ENCODE measurements at places on chromosomes 11 and 22.

DNA sequence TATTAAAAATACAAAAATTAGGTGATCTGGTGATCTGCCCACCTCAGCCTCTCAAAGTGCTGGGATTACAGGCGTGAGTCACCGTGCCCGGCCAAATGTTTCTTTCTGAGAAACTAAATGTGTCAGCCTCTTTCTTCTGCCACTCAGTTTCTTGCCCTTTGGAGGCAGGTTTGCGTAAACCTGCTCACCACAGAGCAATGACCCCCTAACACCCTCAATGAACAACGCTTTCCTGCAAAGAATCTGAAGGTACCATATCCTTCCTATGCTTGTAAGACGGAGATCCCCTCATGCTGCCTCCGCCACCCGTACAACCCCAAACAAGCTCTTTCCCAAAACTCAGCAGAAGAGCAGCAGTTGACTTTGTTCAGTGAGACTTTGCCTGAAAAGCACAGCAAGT lies 38.7 kb upstream of the TTLL12 start:
- no peak for DNase-seq

DNA sequence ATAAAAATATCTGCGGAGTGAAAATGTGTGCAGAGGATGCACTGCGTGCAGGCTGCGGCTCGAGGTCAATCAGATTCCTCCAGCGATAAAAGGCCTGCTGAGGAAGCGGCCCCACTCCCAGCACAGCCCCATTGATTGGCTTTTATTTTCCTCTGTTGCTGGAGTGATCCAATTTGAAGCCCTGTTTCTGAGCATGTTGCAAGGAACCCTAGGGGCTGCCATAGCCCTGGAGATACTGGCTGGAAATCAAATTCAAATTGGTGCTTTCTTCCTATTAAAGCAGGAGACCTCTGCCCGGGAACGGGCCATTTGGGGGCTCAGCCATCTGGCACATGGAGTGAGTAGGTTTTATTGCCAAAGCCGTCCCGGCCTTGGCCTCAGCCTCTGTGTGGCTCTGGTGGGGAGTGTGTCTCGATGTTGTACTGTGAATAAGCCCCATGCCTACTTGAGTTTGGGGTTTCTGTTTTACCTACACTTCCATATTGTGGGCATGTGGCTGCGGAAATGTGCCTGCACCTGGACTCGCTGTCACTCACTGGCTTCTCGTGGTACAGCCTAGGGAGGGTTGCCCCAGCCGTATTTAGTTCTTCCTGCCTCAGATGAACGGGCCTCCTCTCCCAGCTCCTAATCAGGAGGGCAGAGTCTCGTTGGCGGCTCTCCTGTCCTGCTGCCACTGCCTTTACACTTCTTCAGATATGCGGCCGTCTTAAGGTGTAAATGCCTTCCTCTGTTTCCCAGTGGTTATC lies 25.6 kb downstream of the PARVB start:
- DNase-seq = no peak

GRCh38 chr11:73510877-73511276 lies 87.0 kb downstream of the FAM168A start:
- no peak for DNase-seq

GRCh38 chr11:60905047-60905446 lies 1.3 kb downstream of the PRPF19 start:
- no peak for DNase-seq

DNA sequence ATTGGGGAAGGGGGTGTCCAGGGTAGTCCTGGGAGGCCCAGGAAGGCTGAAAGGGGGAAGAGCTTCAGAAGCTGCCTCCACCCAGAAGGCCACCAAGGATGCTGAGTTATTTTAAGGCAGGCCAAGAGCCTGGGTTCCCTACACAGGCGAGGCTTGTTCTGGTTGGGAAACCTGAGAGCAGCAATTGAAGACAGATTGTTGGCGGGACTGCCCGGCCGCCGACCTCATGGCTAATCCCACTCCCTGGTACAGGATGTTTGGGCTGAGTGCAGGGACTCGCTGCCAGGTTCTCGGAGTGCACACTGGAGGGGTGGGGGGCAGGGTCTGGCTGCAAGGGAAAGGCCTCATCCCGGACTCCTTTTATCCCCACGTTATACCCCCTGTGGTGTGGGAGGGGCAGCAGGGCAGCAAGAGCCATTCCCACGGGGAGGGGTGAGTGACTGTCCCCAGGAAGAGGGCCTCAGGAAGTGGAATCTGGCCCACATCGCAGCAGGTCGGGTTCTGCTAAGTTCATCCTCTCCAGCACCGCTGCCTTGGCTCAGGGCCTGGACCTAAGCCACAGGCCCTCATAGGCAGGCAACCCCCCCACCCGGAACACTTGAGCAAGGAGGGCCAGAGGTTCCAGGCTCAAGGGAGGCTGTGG lies 43.6 kb upstream of the PRR5 start:
- no peak for DNase-seq

GRCh38 chr11:105734426-105734825 lies 124.6 kb downstream of the GRIA4 start:
- DNase-seq = no peak

GRCh38 chr11:18878211-18878610 lies 61.0 kb downstream of the MRGPRX1 start:
- DNase-seq = no peak

GRCh38 chr22:19876314-19876940 lies 21.8 kb upstream of the GNB1L start:
- no peak for DNase-seq

DNA sequence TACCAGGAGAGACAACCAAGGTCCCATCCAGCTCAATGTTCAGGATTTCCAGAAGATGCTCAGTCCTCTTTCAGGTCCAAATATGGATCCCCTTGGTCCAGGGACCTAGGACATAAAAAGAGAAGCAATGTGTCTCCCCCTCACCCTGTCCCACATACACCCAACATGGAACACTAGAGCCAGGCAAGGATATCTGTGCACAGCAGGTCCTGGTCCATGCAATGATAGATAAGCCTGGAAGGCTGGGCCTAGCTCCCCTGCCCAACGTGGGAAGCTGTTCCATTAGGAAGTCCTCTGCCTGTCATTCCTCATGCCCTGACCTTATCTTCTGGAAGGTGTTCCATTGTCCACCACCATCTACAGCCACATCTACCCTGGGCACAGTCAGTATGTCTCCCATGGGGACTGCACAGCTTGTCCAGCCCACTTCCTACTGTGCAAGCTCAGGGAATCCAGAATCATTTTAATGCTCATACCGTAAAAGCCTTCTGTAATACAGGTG lies 1434.8 kb downstream of the TBC1D22A start:
- DNase-seq = no peak

DNA sequence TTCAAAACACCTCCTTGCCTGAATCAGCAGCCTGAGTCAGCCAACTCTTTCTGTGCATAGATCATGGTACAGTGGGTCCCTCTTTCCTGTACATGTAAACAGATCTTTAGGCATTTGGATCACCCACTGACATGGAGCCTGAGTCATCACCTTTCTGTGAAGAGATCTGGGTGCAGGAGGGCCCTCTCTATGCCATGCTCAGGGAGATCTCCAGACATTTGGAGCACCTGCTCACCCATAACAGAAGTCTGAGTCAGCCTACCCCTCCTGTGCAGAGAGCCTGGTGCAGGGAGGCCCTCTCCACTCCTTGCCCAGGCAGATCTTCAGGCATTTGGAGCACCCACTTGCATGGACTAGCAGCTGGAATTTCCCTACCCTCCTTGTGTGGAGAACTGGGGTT lies 56.2 kb upstream of the GLYAT start:
- no peak for DNase-seq

DNA sequence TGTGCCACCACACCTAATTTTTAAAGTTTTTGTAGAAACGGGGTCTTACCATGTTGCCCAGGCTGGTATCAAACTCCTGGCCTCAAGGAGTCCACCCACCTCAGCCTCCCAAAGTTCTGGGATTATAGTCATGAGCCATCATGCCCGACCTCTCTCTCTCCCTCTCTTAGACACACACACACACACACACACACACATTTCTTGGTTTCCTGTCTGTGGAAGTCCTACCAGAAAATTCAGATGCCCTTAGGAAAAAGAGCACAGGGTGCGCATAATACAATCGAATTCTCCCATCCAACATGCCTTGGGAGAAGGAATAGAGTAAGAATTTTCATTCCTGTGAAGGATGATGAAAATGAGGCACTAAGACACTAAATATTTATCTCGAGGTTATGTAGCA lies 10.4 kb downstream of the MICAL3 start:
- no peak for DNase-seq

- no peak for DNase-seq
Observed at GRCh38 chr22:21889251-21889990, 22.0 kb upstream of the MAPK1 start.

DNA sequence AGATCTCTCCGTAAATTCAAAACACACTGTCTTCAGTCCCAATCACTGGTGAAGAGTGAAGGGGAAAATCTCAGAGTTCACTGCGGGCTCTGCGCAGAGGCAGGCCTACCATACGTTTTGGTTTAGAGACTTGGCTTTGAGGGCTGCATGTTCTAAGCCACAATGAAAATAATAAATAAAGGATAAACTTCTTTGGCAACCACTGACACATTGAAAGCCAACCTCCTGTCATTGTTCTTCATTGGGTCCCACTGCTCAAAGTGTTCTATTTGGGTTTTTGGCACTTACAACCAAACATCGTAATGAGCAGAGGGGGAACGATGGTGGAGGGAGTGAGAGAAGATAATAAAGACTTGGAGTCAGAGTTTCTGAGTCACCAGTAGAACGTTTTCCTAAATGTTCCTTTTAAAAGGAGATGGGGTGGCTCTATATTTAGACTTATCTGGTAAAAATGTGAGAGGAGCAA lies 472.9 kb downstream of the SOX6 start:
- peak; percentile 55 for DNase-seq

- DNase-seq = no peak
Observed at GRCh38 chr11:128965485-128965884, 22.8 kb upstream of the TP53AIP1 start.

DNA sequence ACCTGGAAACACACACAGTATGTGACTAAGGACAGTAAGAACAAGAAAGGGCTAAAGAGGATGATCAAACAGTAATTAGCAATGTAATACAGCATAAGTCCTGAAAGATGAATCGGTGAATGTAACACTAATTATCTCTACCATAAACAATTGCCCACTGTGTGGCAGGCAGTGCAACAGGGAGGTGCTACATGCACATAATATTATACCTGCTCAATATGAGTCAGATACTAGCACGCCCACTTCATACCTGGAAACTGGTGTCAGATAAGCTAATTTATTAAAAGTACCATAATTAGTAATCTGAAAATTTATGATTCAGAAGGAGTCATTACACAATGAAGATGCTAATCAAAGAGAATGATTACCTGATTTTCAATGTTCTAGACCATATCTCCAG lies 14.9 kb downstream of the CASP12 start:
- DNase-seq = no peak

- no peak for DNase-seq
Observed at GRCh38 chr11:43573233-43573632, 107.3 kb upstream of the HSD17B12 start.

GRCh38 chr11:130118165-130118564 lies 41.4 kb upstream of the ST14 start:
- no peak for DNase-seq

- no peak for DNase-seq
Observed at GRCh38 chr11:104531075-104531474, 367.1 kb upstream of the PDGFD start.

GRCh38 chr22:19019029-19019678 lies 83.1 kb upstream of the PRODH start:
- DNase-seq = no peak

DNA sequence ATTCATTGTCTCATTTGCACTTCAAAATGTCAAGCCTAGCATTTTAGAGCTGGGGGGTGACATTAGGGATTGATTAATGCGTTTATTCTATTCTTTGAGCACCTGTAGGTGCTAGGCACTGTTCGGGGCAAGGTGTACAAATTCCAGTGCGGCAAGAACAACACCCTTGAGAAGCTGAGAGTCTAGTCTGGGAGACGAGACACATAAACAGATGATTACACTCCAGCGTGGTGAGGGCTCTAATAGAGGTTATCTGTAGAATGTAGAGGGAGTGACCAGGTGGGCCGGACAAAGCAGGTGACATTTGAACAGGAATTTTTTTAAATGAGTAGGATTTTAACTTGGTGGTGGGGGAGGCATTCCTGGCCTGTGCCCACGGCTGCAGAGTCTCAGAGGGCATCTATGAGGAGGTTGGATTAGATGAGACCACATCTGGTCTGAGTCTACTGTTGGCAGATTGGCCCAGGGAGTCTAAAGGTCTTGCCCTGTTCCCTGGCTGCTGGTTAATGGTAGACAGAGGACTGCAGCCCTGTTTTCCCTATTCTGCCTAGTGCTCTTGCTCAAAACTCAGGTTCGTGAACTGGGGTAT lies 970 bp downstream of the CAT start:
- DNase-seq = no peak

GRCh38 chr22:40818192-40818746 lies 877 bp downstream of the SLC25A17 start:
- DNase-seq = no peak

DNA sequence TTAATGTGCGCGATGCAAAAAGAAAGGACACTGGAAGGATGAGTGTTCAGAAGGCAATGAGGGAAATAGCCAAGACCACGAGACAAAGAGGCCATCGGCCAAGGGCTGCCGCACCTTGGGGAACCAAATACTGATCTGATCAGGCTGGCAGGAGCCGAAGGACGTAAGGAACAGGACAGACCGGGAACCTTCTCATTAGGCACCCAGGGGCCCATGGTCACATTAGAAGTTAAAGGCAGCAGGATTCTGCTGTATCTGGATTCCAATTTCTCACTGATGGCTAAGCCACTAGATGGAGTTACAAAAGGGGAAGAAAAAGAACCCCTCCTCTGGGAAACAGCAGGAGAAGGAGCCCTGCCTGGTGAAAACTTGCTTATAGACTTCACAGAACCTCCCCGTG lies 28.8 kb upstream of the CPT1A start:
- DNase-seq = peak; percentile 15

DNA sequence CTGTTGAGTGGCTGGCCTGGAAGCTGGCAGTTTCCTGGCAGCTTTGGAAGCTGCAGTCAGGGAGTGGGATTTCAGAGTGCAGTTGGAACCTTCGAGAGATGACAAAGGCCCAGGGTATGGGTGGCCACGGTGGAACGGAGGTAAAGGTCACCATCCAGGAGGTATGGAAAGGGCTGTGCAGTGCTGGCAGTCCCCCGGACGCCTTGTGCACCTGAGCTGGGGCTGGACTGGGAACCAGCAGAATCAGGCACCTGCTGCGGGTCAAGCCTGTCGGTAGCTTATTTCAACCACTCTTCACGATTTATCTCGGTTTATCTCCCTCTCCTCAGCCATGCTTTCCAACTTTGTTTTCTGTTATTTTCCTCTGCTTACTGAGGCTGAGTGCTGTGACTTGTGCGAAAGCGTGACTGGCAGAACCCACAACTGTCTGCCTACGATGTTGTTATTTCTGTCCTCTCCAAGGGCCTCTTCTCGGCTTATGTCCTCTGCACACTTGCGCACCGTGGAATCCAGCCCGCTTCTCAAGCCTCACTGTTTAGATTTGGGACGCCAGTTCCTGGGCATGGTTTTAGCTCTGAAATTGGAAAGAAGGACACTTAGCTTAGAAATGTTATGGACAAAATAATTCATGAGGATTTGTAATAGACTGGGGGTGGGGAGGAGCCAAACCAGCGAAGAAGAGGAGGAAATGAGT lies 24.0 kb upstream of the ATXN10 start:
- no peak for DNase-seq

GRCh38 chr11:8839957-8840945 lies 70.7 kb upstream of the AKIP1 start:
- peak; percentile 33 for DNase-seq

- no peak for DNase-seq
Observed at GRCh38 chr22:39908737-39909136, 7.9 kb downstream of the GRAP2 start.

Measured in muscle of back (tissue), 13 donors.